Lung microvascular endothelial cell (primary cell): ENCODE measurements at places on chromosomes 7 and 10. TPM values are rescaled to one million over a fixed set of nuclear protein-coding genes. Genes with fewer than 3 reads are reported as not detected.

Gene ABLIM1
- 34.3 and 38.6 TPM in 2 replicates for total RNA-seq

Gene DPP6
- total RNA-seq = not detected in 2 replicates

Gene SAP25
- total RNA-seq = not detected in 2 replicates

Gene KCNMA1
- total RNA-seq = 0.87 TPM in 1 of 2 replicates, not detected in the other

Gene PDE1C
- total RNA-seq = under 0.01 and 0.22 TPM in 2 replicates

Gene COBL
- total RNA-seq = not detected in 2 replicates

Gene TAS2R3
- total RNA-seq = 0.44 and 0.60 TPM in 2 replicates

Gene SPDYE2
- not detected in 2 replicates for total RNA-seq

Gene CYP3A4
- total RNA-seq = not detected in 2 replicates

Gene PRKCQ
- 0.44 and 0.60 TPM in 2 replicates for total RNA-seq

Gene CALCR
- not detected in 2 replicates for total RNA-seq

Gene BAMBI
- total RNA-seq = 2.0 and 3.0 TPM in 2 replicates

Gene CDH23
- under 0.01 TPM in 1 of 2 replicates, not detected in the other for total RNA-seq

Gene PON1
- total RNA-seq = not detected in 2 replicates

Gene SEMA3D
- total RNA-seq = 7.0 and 18.8 TPM in 2 replicates

Gene CBX3
- total RNA-seq = 95.0 and 103 TPM in 2 replicates

Gene CYP2C19
- total RNA-seq = not detected in 2 replicates

Gene CALHM3
- total RNA-seq = not detected in 2 replicates

Gene VIPR2
- total RNA-seq = not detected in 2 replicates

- DNase-seq = no peak
Measured at GRCh38 chr10:61766927-61767326, 104.2 kb downstream of the CABCOCO1 start.

- no peak for DNase-seq
Measured at GRCh38 chr7:133478591-133479135, 225.8 kb downstream of the EXOC4 start.

DNA sequence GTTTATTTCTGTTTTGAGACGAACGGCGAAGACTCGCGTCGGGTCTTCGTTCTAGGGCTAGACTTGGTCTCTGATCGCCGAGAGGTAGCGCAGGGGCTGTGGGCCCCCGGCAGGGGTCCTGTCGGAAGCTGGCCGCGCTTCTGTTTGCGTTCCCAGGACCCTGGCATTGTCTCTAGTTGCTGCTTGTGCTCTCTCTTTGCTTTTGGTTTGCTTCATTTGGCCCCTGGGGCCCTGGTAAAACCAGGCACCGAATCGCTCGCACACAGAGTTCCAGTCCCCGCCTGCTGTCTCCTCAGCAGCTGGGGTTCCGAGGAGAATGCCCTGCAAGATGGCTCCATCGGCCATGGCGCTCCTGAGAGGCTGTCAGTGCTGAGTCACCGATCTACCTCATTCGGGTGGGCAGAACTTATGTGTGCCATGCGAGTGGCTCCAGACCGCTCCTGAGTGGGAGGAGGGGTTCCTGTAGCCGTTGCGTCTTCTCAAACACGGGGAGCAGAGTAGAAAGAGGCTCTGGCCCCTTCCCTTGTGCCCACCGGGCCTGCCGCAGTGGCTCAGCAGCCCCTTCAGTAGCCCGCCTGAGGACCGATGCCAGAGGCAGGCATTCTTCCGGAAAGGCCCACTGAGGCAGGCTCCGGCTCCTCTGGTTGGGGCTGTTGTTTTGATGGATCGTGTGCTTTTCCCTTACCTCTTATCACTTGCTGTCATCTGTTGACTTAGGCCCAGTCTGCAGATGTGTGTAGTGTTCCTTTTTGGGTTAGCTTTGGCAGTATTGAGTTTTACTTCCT, 826 bp downstream of the CHPF2 start:
- DNase-seq = peak; percentile 74

DNA sequence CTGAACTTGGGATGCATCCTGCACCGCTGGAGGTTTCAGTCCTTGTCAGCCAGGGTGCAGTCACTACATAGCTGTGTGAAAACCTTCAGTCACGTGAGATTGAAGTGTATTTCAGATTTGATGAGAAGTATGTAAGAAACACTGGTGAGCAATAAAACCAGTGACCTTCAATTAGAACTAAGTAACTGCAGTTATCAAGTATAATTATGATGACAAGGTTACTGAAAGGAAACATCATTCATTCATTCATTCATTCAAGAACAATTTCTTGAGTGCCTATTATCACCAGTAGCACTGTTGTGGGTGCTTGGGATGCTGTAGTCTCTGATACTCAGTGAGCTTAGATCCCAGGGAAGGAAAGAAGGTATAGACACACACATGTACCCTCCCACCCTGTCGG, 33.6 kb downstream of the RHEB start:
- DNase-seq = no peak

GRCh38 chr7:137978464-137979237, 23.2 kb downstream of the CREB3L2 start:
- DNase-seq = no peak

DNA sequence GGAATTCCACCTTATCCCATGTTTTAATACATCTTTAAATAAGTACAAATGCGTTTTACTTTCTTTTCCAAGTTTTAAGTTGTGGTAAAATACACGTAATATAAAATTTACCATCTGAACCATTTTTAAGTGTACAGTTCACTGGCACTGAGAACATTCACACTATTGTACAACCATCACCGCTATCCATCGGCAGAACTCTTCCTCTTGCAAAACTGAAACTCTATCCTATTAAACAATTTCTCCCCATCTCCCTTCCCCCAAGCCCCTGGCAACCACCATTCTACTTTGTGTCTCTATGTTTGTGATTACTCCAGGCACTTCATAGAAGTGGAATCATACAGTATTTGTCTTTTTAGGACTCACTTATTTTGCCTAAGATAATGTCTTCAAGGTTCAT, 33.8 kb downstream of the HIP1 start:
- DNase-seq = no peak

DNA sequence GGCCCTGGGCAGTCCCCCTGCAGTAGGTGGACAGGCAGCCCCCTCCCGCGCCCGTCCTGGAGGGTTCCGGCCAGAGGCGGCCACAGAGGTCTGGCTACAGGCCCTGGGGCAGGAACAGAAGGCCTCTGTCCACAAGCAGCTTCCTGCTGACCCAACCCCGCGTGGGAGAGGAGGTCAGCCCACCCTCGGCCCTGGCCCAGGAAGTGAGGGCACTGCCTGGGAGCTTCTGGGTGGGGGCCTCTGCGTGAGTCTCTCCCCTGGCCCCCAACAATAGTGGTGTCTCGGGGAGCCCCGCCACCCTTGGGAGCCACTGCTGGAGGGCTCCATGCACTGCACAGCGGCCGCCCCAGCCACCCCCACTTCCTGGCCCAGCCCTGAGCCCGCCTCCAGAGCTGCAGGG, 4.7 kb downstream of the MICALL2 start:
- no peak for DNase-seq

DNA sequence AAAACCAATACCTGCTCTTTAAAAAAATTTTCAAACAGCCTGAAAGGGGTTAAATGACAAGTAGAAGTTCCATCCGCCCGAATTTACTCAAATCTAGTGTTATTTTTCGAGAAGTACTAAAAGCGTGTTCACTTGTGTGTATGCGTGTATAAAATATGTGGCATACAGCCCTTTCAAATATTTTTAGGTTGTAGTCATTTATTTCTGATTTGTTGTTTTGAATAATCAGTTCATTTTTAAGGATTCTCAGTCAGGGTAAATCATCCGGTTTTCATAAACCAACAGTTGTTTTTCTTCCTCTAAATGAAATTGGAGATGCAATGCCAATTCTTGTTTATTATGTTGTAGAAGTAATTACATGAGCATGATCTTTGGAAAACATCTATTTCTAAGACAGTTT, 6.9 kb upstream of the SUN1 start:
- no peak for DNase-seq

- DNase-seq = no peak
Measured at GRCh38 chr10:99002392-99002791, 233.3 kb downstream of the HPSE2 start.

- no peak for DNase-seq
Measured at GRCh38 chr10:44385026-44385695, at the start of gene CXCL12. TSS of gene CXCL12 (minus strand) at chr10:44385097. CDS start at chr10:44385005, 92 bp downstream.

- no peak for DNase-seq
Measured at GRCh38 chr10:113144576-113144975, 194.5 kb downstream of the TCF7L2 start.

GRCh38 chr10:18984531-18984930, 64.1 kb upstream of the MALRD1 start:
- DNase-seq = no peak

DNA sequence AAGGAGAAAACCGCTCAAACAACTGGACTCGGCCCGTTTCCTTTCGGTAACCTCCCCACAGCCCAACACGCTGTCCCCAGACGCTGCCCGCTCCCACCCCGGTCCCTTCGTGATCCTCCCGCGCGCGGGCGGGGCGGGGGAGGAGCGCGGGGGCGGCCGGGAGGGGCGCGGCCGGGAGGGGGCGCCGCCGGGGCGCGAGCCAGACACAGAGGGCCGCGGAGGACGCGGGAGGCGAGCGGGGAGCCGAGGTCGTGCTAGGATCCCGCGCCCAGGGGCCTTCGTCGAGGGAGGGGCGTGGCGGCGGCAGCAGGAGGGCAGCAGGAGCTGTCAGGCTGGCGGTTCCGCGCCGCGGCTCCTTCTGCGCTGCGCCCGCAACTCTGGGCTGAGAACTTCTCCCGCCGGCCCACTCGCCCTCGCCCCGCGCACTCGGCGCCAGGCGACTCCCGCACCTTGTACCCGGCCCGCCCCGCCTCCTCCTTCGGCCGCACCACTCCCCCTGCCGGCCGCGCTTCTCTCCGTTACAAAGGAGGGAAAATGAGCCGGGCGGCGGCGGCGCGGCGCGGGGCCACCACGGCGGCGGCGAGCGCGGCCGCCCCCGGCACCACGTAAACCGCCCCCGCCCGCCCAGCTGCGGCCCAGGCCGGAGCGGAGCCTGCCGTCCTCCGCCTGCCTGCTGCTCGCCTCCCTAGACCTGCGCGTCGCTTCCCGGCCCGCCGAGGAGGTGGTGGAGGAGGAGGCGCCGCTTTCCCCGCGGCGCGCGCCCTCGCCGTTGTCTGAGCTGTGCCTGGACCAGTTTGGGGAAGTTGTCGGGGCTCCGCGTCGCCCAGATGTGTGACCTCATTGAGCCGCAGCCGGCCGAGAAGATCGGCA, at the start of gene CDK14:
TSS of gene CDK14 (plus strand) at position 521 of the 870 bp plus-strand sequence. CDS start at position 828, 307 bp downstream.
- peak; percentile 76 for DNase-seq

- no peak for DNase-seq
Measured at GRCh38 chr10:50991456-50992355, 82.6 kb upstream of the PRKG1 start.

- no peak for DNase-seq
Measured at GRCh38 chr10:61318429-61318828, 134.8 kb downstream of the TMEM26 start.

DNA sequence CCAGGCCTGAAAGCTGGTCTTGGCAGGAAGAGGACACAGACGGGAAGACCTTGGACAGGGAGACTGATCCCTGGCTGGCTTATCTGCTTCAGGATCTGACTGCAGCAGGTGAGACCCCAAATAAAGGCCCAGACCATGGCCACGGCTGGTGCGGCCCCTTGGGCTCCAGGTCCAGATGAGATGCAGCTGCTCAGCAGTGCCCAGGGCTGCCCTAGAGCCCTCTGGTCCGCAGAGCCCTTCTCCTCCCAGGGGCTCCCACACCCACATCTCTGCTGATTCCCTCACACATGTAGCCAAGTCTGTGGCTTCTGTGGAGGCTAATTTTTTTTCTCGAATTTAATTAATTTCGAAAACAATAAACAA, 46.3 kb downstream of the VIPR2 start:
- no peak for DNase-seq

GRCh38 chr7:106332201-106332600, 47.4 kb upstream of the NAMPT start:
- DNase-seq = no peak

DNA sequence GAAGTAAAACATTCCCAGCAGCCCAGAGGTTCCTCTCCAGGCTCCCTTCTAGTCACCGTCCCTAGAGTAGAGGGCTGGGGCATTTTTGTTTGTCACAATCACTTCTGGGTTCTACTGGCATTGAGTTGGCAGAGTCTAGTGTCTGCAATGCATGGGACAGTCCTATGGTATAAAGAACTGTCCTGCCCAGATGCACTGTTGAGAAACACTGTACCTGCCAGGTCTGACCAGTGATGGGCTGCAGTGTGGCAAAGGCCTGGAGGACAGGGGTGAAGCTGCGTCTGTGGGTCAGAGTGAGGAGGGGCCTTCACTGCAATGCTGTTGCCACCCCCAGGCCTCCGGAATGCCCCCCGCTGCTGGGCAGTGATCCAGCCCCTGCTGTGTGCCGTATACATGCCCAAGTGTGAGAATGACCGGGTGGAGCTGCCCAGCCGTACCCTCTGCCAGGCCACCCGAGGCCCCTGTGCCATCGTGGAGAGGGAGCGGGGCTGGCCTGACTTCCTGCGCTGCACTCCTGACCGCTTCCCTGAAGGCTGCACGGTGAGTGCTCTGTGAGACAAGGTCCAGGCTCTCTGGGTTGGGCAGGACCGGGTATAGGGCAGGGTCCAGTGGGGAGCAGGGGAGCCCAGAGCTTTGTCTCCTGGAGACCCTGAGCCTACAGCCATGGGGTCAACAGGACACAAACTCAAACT, 14.8 kb downstream of the SMO start:
- DNase-seq = no peak

- DNase-seq = no peak
Measured at GRCh38 chr10:48331436-48331835, 25.0 kb downstream of the MAPK8 start.

GRCh38 chr10:14409247-14409646, 78.5 kb upstream of the FRMD4A start:
- DNase-seq = no peak

GRCh38 chr10:89076120-89076519, 85.5 kb downstream of the FAS start:
- no peak for DNase-seq

GRCh38 chr7:9488555-9488954, 1055.1 kb downstream of the NXPH1 start:
- peak; percentile 55 for DNase-seq

GRCh38 chr10:71633920-71634319, 85.7 kb downstream of the C10orf105 start:
- DNase-seq = no peak

DNA sequence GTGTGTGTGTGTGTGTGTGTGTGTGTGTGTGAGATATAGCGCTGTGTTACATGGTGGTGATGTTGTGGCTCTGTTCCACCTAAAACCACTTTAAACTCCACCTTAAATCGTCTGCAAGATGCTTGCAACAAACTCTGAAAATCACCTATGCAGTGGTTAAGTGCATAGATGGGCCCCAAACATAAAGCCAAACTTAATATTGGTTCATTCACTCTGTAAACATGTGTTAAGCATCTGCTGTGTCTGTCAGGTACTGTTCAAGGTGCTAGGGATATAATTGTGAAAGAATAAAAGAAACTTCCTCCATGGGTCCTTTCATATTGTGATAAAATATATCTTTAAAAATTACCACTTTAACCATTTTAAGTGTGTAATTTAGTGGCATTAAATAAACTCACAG, 645.4 kb upstream of the SORCS1 start:
- DNase-seq = no peak
